ENCODE measurements at places on chromosomes 3 and 15. TPM values are rescaled to one million over a fixed set of nuclear protein-coding genes. Genes with fewer than 3 reads are reported as not detected.
A peak's percentile ranks its signal among the peaks of the same experiment; 100 is the strongest.

EIF4E3 gene
- polyA plus RNA-seq: 11.2 TPM

ATP13A4 gene
- 2.2 TPM for polyA plus RNA-seq

DNAH1 gene
- 9.8 TPM for polyA plus RNA-seq

ABHD17C gene
- 30.0 TPM for polyA plus RNA-seq

ZNF621 gene
- 31.4 TPM for polyA plus RNA-seq

TMC3 gene
- 0.18 TPM for polyA plus RNA-seq

LHFPL4 gene
- polyA plus RNA-seq: 0.03 TPM

IGF1R gene
- 53.9 TPM for polyA plus RNA-seq

NME9 gene
- 4.0 TPM for polyA plus RNA-seq

CCR8 gene
- not detected for polyA plus RNA-seq

TTLL13 gene
- polyA plus RNA-seq: 0.35 TPM

PLSCR2 gene
- polyA plus RNA-seq: 0.25 TPM

CDC25A gene
- polyA plus RNA-seq: 8.4 TPM

CALML4 gene
- polyA plus RNA-seq: 40.6 TPM

HCLS1 gene
- 5.0 TPM for polyA plus RNA-seq

TNFAIP8L3 gene
- 1.6 TPM for polyA plus RNA-seq

CDCP1 gene
- 1.0 TPM for polyA plus RNA-seq

SKOR1 gene
- 0.43 TPM for polyA plus RNA-seq

DNA sequence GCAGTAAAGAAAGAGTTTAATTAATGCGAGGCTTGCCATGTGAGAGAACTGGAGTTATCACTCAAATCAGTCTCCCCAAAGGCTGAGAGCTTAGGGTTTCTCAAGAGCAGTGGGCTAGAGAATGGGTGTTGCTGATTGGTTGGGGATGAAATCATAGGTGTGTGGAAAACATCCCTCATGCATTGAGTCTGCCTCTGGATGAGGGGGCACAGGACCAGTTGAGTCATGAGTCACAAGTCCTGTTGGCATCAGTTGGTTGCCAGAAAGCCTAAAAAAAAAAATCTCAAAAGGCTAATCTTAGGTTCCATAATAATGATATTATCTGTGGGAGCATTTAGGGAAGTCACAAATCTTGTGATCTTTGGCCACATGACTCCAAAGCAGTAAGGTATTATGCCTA lies 800.3 kb downstream of the TUSC7 start:
- no peak for DNase-seq

GRCh38 chr3:110774496-110775265 lies 296.9 kb upstream of the NECTIN3 start:
- no peak for DNase-seq

- no peak for DNase-seq
These were observed 190.6 kb downstream of the ARRDC4 start for GRCh38 chr15:98151096-98151495.

GRCh38 chr3:33074217-33075067 lies 22.5 kb downstream of the GLB1 start:
- DNase-seq: no peak

DNA sequence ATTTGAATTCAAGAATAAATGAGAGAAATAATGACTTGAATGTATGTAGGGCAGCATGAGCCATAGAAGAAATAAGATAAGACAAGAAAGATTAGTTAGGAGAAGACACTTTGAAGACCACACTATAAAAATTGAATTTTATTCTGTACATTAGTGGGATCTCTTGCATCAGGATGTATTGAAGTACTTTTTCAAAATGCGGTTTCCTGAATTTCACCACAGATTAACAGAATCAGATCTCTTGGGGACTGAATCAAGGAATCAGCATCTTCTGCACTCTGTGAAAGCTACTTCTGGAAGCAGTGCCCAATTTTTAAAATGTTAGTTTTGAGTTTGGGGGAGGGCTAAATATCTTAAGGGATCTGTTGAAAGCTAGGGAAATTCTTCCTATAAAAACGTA lies 763.9 kb upstream of the GOLIM4 start:
- no peak for DNase-seq

GRCh38 chr15:38905632-38906031 lies 341.0 kb upstream of the RASGRP1 start:
- DNase-seq: no peak

- no peak for DNase-seq
These were observed 8.5 kb downstream of the CDCP1 start for GRCh38 chr3:45137656-45138181.

DNA sequence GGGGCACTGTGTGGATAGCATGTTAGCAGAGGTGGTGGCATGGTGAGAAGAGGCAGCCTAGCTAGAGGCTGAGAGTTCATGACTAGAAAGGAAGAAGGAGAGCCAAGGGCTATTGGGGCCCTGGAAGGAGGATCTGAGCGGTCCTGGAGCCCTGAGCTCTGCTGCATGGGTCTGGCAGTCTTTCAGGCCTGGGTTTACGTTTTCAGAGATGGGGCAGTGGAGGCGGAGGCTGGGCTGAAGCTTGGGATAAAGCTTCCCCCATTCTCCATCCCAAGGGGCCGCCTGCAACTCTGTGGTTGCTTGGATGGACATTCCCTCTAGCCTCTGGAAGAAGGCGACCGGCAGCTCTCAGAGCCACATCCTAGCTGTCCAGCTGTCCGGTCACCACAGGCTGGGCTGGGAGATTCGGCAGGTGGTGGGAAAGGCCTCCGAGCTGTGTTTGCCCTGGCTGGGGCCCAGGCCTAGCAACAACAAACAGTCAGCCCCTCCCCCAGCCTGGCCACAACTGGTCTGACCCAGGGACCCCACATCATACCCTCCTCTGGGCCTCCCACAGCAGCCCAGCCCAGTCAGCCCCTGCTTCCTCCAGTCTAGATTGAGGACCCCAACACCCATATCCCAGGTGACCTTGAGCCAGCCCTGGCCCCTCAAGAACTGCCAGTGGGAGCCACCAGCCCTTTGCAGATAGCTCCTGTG lies 1.8 kb upstream of the SLC38A3 start:
- no peak for DNase-seq

DNA sequence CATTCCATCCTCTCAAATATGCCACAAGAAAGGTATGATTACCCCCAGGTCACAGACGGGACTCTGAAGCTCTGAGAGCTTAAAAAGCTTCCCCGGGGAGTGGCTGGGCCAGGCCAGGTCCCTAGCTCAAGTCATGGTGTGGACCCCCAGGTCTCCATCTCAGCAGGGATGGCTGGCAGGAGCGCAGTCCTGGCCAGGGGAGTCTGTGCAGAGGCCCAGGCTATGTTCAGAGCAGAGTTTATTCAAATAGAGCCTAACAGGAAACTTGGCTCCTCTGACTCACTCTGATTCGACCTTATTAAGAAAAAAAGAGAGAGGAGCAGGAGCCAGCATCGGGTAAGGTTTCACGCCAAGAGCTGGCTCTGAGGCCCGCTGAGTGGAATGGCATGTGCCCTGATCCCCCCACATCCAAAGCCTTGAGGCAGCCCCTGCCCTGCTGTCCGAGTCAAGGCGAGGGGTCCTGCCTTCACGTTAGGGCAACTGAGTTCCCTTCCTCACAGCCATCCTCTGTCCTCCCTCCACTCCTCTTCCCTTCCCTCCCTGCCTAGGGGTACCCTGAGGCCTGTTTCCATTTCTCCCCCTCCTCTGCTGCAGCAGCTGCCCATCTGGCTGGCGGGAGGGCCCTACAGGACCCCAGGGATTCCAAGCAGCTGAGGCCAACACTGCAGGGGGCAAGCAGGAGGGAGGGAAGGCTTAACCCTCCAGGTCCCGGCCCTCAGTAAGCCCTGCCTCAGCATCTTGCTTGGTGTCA lies 1.9 kb upstream of the LOXL1 start:
- DNase-seq: no peak

GRCh38 chr3:32612547-32612946 lies 41.9 kb upstream of the DYNC1LI1 start:
- no peak for DNase-seq

GRCh38 chr3:23067116-23067515 lies 136.0 kb upstream of the UBE2E2 start:
- DNase-seq: no peak

DNA sequence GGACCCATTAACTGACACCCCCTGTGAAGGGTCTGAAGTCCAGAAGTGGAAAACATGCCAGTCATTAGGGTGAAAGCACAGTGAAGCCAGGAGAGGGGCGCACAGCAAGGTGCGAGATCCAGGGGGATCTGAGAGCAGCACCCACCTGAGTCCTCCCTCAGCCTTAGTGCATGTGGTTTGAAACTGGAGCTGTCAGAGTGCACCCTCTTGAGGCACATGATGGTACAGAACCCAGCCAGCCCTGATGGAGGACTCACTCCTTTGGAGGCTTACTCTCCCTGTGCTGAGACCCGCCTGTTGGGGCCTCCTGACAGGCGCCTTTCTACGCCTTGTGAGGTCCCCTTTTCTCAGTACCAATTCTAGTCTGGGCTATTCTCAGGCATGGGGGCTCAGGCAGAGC lies 77.8 kb downstream of the IL20RB start:
- DNase-seq: no peak

- no peak for DNase-seq
These were observed 71.2 kb downstream of the CYP19A1 start for GRCh38 chr15:51267051-51267702.

- DNase-seq: no peak
These were observed 95.1 kb downstream of the CHCHD6 start for GRCh38 chr3:126799099-126799498.

- DNase-seq: no peak
These were observed 330.8 kb downstream of the TIGIT start for GRCh38 chr3:114624571-114625181.

GRCh38 chr15:63210151-63211091 lies 21.0 kb downstream of the RAB8B start:
- no peak for DNase-seq

DNA sequence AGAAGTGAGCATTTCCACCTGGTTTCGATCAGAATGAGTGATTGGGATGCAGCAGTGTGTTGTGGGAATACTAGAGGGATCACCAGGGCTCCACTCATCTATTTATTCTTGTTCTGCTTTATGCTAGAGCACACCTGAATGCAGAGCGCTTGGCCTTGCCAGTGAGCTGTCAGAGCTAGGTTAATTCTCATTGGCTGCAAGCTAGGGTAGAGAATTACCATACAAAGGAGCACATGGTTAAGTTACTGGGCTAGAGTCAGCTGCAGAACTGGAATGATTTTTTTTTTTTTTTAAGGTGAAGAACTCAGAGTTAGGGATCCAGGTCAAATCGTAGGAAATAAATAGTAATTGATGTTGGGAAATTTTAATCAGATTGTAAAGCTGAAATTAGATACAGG lies 8.8 kb downstream of the EIF2AK4 start:
- DNase-seq: no peak

DNA sequence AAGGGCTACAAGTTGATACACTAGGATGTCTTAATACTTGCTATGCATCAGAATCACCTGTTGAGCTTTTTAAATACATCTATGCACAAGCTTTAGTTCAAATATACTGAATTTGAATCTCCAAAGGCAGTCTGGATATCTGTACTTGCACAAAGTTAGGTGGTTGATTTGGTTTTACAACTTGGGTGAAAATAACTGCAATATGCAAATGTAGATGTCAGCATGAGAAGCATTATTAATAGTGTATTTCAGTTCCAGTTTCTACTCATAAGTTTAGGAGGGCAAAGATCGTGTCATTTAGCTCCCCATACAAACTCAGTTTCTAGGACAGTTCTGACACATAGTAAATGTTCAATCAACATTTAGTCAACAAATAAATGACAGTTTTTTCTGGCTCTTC lies 25.6 kb downstream of the IQCB1 start:
- no peak for DNase-seq

DNA sequence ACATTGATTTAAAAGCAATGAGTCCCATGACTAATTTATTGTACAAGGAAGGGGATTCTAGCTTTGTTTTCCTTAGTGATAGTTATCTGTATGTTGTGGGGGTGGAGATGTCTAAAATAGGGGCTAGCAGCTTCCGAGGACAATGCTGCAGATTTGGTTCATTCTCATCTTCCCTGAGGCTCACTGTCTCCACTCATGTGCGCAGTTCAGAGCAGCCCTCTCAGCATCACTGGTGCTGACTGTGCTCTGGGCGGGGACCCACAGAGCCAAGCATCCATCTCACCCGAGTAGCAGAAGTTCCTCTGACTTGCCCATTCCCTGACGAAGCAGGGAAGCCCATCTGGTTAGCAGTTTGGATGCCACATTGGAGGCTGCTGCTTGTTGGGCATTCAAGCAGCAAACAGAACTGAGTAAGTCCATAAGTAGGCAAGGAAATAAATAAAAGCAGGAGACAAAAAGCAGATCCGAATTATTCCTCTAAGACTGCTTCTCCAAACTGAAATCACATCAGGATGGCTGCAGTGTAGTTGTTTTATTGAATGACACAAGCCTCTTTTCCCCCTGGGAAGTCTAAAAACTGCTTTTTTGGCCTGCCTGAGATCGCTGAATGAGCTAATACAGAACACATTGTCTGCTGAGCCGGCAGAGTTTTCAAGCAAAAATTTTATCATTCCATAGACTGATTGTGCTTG lies 27.5 kb downstream of the RARB start:
- no peak for DNase-seq

- DNase-seq: no peak
These were observed 22.8 kb upstream of the SPRED1 start for GRCh38 chr15:38229705-38230310.

- no peak for DNase-seq
These were observed 268.8 kb downstream of the ZBTB20 start for GRCh38 chr3:114878114-114878839.

DNA sequence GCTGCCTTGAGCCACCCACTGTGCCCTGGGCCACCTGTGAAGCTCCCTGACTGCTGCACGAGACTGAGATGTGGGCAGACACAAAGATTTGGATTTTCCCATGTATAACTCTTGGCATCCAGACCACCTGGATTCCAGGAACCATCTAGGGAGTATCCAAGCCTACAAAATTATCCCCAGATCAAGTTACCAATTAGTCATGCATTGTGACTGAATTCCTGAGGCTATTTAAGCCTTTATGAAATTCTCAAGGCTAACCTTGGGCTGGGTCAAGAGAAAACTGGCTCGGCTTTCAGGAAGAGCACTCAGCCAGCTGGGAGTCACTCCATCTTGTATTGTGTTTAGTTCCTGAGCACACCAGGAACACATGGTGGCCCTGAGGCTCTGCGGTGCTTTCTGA lies 13.3 kb upstream of the ATP13A5 start:
- DNase-seq: peak; percentile 26

GRCh38 chr3:86938416-86939105 lies 52.4 kb downstream of the VGLL3 start:
- DNase-seq: no peak

GRCh38 chr3:3240986-3241385 lies 61.5 kb upstream of the CRBN start:
- DNase-seq: no peak

Measured in left renal pelvis (tissue), 4 donors.